ENCODE measurements at places on chromosomes 12 and 14.

DNA sequence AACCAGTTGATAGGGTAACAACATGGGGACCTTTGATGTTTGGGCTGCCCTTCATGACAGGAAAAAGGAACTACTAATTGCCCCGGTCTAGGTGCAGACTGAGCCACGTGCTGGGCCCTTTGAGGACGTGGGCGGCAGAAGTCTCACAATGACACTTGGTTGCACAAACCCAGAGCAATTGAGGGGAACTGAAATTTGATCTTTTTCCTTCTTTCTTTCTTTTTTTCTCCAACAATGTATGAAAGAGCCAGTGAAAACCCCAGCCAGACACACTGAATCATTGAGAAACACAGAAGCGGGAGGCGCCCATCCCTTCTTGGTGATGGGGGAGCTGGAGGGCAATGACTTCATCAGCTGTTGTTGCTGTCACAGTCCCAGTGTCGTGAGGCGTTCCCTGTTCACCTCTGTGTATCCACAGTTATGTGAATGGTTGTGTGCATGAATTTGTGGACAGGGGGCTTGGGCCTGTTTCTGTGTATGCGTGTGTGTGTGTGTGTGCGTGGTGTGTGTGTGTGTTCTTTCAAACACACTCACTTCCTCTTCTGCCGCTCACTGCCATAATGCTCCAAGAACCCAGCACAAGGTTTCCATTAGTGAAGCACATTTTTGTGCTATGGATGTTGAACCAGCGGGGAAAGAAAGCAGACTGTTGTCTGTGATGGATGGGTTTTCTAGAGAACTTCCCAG is 137.5 kb upstream of the CCND2 start:
- no peak for DNase-seq

DNA sequence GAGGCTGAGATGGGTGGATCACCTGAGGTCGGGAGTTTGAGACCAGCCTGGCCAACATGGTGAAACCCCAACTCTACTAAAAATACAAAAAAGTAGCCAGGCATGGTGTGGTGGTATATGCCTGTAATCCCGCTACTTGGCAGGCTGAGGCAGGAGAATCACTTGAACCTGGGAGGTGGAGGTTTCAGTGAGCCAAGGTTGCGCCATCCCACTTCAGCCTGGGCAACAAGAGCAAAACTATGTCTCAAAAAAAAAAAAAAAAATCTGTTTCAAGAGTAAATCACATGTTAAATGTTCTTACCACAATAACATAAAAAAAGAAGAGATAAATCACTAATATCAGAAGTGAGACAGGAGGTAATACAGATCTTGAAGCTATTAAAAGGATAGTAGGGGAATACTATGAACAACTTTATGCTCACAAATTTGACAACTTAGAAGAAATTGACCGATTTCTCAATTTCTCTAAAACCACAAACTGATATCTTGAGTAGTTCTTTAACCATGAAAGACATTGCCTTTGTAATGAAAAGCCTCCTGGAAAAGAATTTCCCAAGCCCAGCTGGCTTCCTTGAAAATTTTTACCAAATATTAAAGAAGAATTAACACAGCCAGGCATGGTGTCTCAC is 37.7 kb downstream of the TAOK3 start:
- DNase-seq: no peak

- no peak for DNase-seq
Measured at GRCh38 chr14:98014851-98015615, 1217.9 kb downstream of the VRK1 start.

- DNase-seq: no peak
Measured at GRCh38 chr12:94500831-94501567, 41.3 kb upstream of the CEP83 start.

- DNase-seq: peak; percentile 27
Measured at GRCh38 chr12:75712223-75712622, 200.8 kb upstream of the KRR1 start.

DNA sequence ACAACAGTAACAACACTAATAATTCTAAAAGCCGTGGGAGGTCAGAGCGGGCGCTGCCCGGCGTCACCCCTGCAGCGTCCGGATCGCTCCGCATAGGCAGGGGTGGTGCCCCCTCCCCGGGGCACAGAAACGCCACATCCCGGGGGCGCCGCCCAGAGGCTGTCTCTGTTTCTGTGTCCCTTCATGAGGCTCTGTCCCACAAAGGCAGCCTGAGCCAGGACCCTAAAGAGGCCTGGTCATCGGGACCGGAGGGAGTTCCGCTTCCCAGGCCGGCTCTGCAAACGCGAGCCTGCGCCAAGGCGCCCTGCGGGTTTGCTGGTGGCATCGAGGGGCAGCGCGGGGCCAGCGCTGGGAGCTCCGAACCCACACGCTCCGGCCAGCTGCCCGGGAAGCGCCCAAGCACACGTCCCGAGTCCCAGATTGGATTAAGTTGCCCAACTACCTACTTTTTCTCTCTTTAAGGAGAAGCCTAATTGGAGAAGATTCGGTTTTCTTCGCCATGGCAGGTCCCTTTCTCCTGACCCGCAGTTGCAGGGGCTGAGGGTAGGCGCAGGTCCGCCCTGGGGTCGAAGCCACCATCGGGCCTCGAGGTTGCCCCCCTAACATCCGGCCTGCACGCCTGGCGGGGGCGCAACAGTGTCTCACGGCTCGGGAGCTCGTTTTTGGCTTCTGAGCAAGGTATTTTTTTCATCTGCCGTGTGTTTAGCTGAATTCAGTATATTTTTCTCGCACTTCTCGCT is 421.7 kb downstream of the VRK1 start:
- DNase-seq: no peak

DNA sequence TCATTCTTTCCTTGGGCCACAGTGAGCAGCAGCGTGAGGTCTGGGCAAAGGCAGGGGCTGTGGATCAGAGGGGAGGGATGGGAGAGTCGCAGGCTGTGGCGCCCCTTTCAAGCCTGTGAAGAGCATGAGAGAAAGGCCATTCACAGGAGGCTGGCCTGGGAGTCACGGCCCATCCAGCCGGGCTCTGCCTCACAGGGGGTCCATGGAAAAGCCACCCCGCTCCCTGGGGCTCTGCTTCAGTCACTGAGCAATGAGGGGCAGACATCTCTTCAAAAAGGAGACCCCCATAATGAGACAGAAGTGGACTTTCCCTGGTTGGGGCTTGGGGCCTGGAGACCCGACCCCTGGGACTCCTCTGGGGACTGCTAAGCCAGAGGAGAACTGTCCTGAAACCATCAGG is 117.0 kb upstream of the GSC start:
- DNase-seq: no peak

GRCh38 chr14:22837114-22837749 is 847 bp downstream of the MMP14 start:
- DNase-seq: peak; percentile 24

DNA sequence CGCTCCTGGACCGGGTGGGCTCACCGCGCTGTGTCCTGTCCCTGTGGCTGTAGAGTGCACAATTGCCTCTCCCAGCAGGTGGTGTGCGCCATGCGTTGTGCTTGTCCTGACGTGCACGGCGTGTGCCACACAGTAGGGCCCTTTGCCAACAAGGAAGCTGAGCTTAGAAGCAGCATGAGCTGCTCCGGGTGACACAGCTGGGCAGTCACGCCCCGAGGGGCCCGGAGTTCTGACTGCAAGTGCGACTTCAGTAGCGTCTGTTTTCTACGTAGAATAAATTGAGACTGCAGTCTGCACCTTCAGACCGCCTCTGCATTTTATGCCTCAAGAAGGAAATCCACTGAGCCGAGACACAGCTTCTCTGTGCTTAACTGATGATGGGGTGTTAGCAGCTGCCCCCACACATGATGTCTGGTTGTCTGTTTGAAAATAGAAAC is 81.6 kb downstream of the ADGRD1 start:
- no peak for DNase-seq

GRCh38 chr14:59028476-59029202 is 159.8 kb upstream of the DAAM1 start:
- peak; percentile 75 for DNase-seq

- DNase-seq: no peak
Measured at GRCh38 chr12:26116829-26117715, 7.8 kb downstream of the BHLHE41 start.

- DNase-seq: no peak
Measured at GRCh38 chr12:47458279-47458678, 247.6 kb downstream of the RPAP3 start.

DNA sequence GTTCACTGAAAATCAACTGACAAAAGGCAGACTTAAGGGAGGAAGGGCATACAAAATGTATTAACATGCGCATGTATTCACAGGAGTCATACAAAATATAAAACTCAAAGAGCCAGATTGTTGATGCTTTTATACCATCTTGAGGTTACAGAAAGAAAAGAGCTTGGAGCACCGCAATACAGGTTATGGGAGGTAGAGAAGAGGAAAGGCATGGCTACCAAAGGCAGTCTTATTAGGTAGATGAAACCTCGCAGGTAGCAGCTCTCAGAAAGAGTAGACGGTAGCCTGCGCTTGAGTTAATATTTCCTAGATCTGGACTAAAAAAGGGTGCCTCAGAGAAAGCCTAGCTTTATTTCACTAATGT is 69.0 kb upstream of the DHRS4 start:
- DNase-seq: no peak

DNA sequence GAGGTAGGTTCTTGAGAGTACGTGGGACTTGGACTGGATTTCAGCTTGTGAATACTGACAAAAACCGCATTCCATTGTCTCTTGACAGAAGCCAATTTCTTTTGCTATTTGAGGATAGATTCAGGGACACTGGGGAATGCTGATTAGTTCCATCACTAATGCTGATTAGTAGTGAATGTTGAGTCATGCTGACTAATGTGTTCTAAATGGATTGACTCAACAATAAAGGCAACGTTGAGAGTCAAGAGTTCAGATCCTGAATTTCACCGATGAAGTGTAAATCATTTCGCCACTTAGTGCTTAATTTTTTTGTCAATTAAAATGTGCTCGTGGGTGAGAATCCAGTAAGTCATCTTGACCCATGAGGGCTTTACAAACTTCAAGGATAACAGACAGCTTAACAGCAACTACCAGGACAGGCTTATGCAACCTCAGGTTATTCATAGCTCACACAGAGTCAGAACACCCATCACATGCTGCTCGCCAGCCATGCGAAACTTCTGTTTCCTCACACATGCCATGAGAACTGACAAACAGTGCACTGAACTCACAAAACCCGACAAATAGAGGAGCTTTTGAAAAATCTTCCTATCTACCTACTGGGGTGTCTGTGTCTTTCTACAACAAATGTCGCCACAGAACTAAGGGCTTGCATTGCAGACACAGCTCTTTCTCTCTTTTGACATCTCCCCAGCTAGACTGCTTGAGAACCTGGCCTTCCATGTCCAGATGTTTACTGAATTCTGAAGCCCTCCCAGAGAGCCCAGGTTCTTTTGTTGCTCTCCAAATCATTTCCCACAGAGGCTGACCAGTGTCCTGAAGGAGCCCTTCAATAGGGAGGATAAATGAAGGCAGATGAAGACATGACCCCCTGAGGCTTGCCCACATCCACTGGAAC is 316.4 kb downstream of the ZFP36L1 start:
- DNase-seq: no peak

GRCh38 chr12:57146961-57147944 is at the start of gene LRP1-AS:
Gene LRP1-AS (minus strand): TSS chr12:57147619.
- DNase-seq: no peak

GRCh38 chr14:32825058-32825457 is 113.6 kb upstream of the NPAS3 start:
- no peak for DNase-seq

- peak; percentile 31 for DNase-seq
Measured at GRCh38 chr12:126772171-126772864, 1494.7 kb upstream of the TMEM132C start.

GRCh38 chr12:76634133-76634532 is 74.6 kb upstream of the OSBPL8 start:
- no peak for DNase-seq

DNA sequence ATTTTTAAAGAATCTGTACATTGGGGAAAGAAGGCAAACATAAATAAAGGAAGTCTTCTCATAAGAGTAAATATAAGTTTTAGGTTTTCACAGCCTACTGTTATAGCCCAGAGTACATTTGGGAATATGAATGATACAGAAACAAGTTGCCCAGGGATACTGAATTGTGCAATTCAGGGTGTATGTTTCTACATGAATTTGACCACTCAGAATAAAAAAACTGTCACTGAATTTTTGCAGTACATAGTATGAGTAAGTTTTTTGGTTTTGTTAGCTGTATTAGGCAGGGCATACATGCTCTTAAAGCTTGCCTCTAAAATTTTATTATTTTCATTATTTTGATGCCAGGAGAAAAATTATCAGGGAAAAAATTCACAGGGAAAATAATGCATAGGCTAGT is 6.6 kb upstream of the PCNX4 start:
- no peak for DNase-seq

- DNase-seq: no peak
Measured at GRCh38 chr12:5909560-5909959, 35.5 kb downstream of the ANO2 start.

GRCh38 chr14:39267608-39268005 is 33.9 kb downstream of the MIA2 start:
- DNase-seq: peak; percentile 66

GRCh38 chr14:99347561-99347960 is 75.6 kb upstream of the BCL11B start:
- DNase-seq: no peak

DNA sequence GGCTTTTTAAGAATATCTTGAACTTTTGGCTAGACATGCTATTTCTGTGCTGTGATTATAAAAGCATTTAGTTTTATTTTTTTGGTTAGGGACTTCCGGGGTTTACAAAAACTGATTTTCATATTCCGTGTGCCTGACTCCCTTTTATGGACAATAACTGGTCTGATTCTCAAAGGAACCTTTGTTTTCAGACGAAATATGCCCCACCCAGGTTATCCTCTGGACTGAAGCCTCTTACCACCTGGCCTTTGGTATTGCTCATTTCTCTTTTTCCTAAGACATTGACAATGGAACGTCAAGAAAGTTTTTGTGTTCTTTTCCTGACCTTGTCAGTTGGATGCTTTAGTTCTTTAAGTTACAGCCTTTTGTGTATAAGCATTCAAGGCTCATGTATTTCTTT is 10.8 kb downstream of the TIGAR start:
- no peak for DNase-seq

- DNase-seq: no peak
Measured at GRCh38 chr14:34682787-34683321, 31.5 kb downstream of the CFL2 start.

Measured in NCI-H1105 treated with DMSO at 0.1 percent for 48 hours (cell line).